Dermis lymphatic vessel endothelial cell (primary cell): ENCODE measurements at places on chromosomes 6 and 20. TPM values are rescaled to one million over a fixed set of nuclear protein-coding genes. Genes with fewer than 3 reads are reported as not detected.

Gene MAP3K7
- 17.9 and 23.9 TPM in 2 replicates for total RNA-seq

Gene FAXC
- total RNA-seq, result 0.65 and 0.86 TPM in 2 replicates

Gene BHLHE23
- not detected in 2 replicates for total RNA-seq

Gene GINS1
- total RNA-seq, result 3.6 and 3.8 TPM in 2 replicates

Gene GJA10
- not detected in 2 replicates for total RNA-seq

Gene TSHZ2
- 4.4 and 5.4 TPM in 2 replicates for total RNA-seq

Gene CCN6
- total RNA-seq, result not detected in 2 replicates

Gene BCKDHB
- 9.0 and 12.5 TPM in 2 replicates for total RNA-seq

Gene GPLD1
- total RNA-seq, result 0.22 and 0.43 TPM in 2 replicates

Gene OR11A1
- not detected in 2 replicates for total RNA-seq

Gene CCND3
- 30.7 and 39.1 TPM in 2 replicates for total RNA-seq

Gene TUBB2B
- 0.60 and 1.6 TPM in 2 replicates for total RNA-seq

Gene GDAP1L1
- not detected in 2 replicates for total RNA-seq

Gene PHF1
- 10.0 and 11.5 TPM in 2 replicates for total RNA-seq

Gene PAK5
- not detected in 2 replicates for total RNA-seq

Gene YWHAB
- total RNA-seq, result 95.7 and 136 TPM in 2 replicates
